ENCODE measurements at places on chromosomes 4 and X. TPM values are rescaled to one million over a fixed set of nuclear protein-coding genes. Genes with fewer than 3 reads are reported as not detected.

DNA sequence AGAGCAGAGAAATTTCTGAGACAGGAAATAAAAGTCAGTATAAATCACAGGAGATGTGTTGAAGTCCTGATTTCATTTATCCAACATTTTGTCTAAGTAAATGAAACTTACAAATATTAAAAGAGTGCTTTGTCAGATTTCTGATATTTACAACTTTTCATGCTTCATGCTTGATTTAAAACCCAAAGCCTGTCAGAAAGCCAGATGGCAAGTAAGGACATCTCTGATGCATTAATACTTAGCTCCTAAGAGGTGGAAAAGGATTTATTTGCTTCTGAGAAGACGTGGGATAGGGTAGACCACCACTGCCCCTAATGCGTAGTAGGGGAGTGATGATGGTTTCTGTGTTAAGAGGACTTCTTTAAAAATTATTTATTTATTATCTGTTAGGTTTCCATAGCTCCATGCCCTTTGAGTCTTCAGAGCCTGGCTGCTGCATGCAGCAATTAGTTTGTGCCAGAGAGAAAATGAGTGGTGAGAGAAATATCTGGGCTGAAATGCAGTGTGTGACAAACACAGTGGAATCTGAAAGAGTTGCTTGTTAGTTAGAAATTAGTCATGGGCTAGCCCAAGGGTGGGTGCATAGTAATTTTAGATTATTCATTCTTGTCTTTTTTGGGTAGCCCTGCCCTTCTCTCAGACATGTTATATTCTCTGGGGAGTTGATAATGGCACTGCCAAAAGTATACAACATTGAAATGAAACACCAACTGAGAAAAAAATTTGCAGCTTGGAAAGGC is 333.8 kb downstream of the C4orf33 start:
- no peak for DNase-seq

Gene DCLK2
- total RNA-seq = 19.9 TPM

Gene PPP1R2C
- total RNA-seq = not detected

GRCh38 chrX:151523351-151523750 is 40.1 kb upstream of the PASD1 start:
- DNase-seq = no peak

Gene WAS
- total RNA-seq = 4.4 TPM

Gene NOX1
- not detected for total RNA-seq

Measured in Right ventricle myocardium inferior (tissue), 1 donor.